ENCODE measurements at places on chromosomes 2 and 18. TPM values are rescaled to one million over a fixed set of nuclear protein-coding genes. Genes with fewer than 3 reads are reported as not detected.

- no peak for DNase-seq
- no peaks in the 10 kb centered on the region for H3K36me3 ChIP-seq
- no peak overlapping the region for H3K4me3 ChIP-seq
- H3K27me3 ChIP-seq, result no peaks in the 10 kb centered on the region
These were observed 672.5 kb downstream of the MBD2 start for GRCh38 chr18:53551868-53552426.

The OSR1 gene
- not detected for total RNA-seq

The UGT1A5 gene
- not detected for total RNA-seq

The ACOXL gene
- not detected for total RNA-seq

DNA sequence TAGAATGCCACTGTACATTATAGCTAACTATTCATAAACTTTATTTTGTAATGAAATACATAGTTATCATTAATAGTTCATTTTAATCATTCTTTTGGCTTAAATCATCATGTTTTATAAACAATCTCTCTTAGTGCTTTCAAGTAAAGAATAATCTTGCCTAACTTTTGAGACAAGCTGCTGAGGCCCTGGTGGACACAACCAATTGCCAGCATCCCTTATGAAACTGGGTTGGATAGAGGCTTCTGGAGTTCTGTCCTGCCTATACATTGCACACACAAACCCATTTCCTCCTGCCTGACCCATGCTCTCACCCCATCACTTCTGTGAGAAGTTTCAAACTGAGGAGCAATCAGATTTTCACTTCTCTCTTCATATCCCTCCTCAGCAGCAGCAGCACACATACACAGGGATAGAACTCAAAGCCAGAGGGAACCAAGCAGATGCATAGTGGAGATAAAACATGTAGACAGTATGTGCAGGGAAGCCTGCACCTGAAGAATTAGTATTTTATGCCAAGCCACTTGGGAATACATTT, 450.0 kb upstream of the SLC14A2 start:
- no peaks in the 10 kb centered on the region for H3K27me3 ChIP-seq
- H3K36me3 ChIP-seq, result no peaks in the 10 kb centered on the region
- DNase-seq, result no peak
- no peak overlapping the region for H3K27ac ChIP-seq
- no peak overlapping the region for H3K4me3 ChIP-seq

GRCh38 chr2:163934131-163934530, 198.3 kb upstream of the FIGN start:
- no peak overlapping the region for H3K4me3 ChIP-seq
- H3K27ac ChIP-seq, result no peak overlapping the region
- H3K36me3 ChIP-seq, result no peaks in the 10 kb centered on the region
- no peak for DNase-seq
- H3K4me1 ChIP-seq, result no peaks in the 10 kb centered on the region

GRCh38 chr2:239146741-239147181, 254.1 kb downstream of the HDAC4 start:
- peaks cover 67% of the 10 kb centered on the region for H3K36me3 ChIP-seq
- no peak overlapping the region for H3K27ac ChIP-seq
- DNase-seq, result no peak
- H3K4me1 ChIP-seq, result peaks cover 5% of the 10 kb centered on the region
- no peak overlapping the region for H3K4me3 ChIP-seq
- H3K27me3 ChIP-seq, result no peaks in the 10 kb centered on the region

DNA sequence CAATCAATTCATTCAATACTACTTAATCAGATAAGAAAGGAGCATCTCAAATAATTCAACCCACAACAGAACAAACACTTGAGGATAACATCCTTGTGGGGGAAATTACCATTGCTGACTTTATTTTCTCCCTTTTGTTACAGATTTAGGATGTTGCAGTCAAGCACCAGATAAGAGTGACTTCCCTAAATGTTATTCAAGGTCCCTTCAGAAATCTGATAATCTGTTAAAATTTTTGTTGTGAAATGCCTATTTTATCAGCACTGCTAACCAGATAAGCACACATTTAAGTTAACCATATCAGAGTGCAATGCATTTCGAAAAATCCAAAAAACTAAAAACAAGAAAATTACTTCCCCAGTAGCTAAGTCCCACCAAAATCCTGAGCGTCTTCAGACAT, 33.5 kb downstream of the SUMO1 start:
- H3K27me3 ChIP-seq, result no peaks in the 10 kb centered on the region
- no peak overlapping the region for H3K4me3 ChIP-seq
- no peak overlapping the region for H3K27ac ChIP-seq
- no peaks in the 10 kb centered on the region for H3K4me1 ChIP-seq
- no peak for DNase-seq
- H3K36me3 ChIP-seq, result peaks cover 33% of the 10 kb centered on the region

DNA sequence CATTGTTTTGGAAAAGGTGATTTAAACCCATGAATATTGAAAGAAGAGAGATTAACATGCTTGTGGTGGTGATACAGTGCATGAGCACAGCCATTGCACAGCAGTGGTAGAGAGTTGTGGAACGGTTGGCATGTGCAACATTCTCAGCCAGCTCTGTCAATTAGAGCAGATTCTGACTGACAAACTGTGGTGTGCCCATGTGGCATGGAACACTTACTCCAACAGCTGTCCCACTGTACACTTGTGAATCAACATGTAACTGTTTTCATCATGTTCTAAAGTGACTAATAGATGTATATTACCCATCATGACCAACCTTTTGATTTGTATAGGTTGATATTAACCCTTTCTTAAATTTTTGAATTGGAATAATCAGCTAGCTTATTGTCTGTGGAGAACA, 55.6 kb downstream of the PKP4 start:
- H3K27ac ChIP-seq, result no peak overlapping the region
- no peaks in the 10 kb centered on the region for H3K36me3 ChIP-seq
- no peaks in the 10 kb centered on the region for H3K27me3 ChIP-seq
- H3K4me3 ChIP-seq, result no peak overlapping the region

DNA sequence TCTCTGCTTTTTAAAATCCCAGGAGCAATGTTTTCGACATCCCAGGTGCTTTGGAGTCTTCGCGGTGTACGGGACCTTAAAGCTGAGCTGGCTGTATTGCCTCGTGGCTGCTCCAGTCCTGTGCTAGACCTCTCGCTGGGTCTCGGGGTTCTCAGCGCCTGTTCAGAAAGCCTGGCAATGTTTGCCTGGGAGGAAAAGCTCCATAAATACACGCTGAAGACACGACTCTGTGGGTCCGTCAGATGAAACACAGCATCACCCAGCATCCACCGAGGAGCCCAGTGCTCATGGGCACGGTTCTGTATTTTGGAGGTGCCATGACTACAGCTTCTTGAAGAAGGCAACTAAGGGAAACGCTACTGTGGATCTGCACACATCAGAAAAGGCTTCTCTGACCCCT, 21.6 kb downstream of the MBP start:
- no peaks in the 10 kb centered on the region for H3K27me3 ChIP-seq
- DNase-seq, result no peak
- peak overlapping the region; percentile 49 for H3K27ac ChIP-seq
- H3K4me3 ChIP-seq, result no peak overlapping the region
- peaks cover 42% of the 10 kb centered on the region for H3K36me3 ChIP-seq
- peaks cover 60% of the 10 kb centered on the region for H3K4me1 ChIP-seq

GRCh38 chr2:217992061-217992460, 10.7 kb downstream of the TNS1 start:
- H3K27me3 ChIP-seq, result no peaks in the 10 kb centered on the region
- H3K36me3 ChIP-seq, result no peaks in the 10 kb centered on the region

GRCh38 chr2:72982781-72983499, 65.6 kb downstream of the EMX1 start:
- DNase-seq, result no peak
- no peak overlapping the region for H3K4me3 ChIP-seq
- H3K27me3 ChIP-seq, result no peaks in the 10 kb centered on the region
- H3K4me1 ChIP-seq, result no peaks in the 10 kb centered on the region
- no peak overlapping the region for H3K27ac ChIP-seq

- H3K36me3 ChIP-seq, result no peaks in the 10 kb centered on the region
- H3K4me3 ChIP-seq, result no peak overlapping the region
- no peaks in the 10 kb centered on the region for H3K27me3 ChIP-seq
- no peak overlapping the region for H3K27ac ChIP-seq
- no peaks in the 10 kb centered on the region for H3K4me1 ChIP-seq
These were observed 477.3 kb downstream of the MBD2 start for GRCh38 chr18:53747210-53747609.

The TMEM169 gene
- 4.6 TPM for total RNA-seq

The TXNDC2 gene
- total RNA-seq, result not detected

DNA sequence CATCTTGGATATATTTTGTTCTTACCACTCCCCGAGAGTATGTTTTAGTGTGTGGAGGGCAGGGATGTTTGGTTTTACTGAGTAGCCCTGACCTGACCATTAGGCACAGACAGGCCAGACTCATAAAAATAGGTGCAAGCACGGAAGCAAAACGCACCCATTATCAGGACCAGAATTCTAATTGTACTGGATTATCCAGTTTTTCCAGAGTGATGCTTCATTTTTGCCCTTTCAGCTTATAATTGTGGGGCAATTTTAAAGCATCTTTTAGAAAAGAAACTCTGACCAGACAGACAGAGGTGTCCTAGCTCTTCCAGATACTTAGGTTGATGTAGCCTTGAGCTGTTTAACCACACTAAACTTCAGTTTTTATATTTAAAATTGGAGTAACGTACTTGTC, 4.4 kb downstream of the NCOA1 start:
- no peak overlapping the region for H3K4me3 ChIP-seq
- no peaks in the 10 kb centered on the region for H3K36me3 ChIP-seq
- peaks cover 31% of the 10 kb centered on the region for H3K4me1 ChIP-seq
- no peak for DNase-seq
- no peak overlapping the region for H3K27ac ChIP-seq

The TM4SF20 gene
- total RNA-seq, result not detected

DNA sequence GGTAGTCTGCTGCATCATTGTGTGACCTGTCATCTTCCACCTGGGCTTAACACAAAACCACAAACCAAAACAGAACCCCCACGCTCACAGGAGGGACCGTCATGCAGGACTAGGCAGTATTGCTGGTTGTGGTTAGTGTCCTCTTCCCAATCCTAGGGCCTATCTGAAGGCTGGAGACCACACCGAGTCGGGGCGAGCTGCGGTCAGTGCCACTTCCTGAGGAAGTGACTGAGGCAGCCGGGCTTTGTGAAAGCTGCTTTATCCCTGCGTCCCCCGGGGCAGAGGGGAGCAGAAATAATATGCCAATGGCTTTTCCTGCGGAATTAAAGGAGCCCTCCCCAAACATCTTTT, 22.9 kb downstream of the ZNF532 start:
- H3K27ac ChIP-seq, result no peak overlapping the region
- H3K4me1 ChIP-seq, result peaks cover 6% of the 10 kb centered on the region
- H3K27me3 ChIP-seq, result no peaks in the 10 kb centered on the region
- no peaks in the 10 kb centered on the region for H3K36me3 ChIP-seq
- DNase-seq, result no peak

GRCh38 chr2:202519453-202519852, 115.3 kb upstream of the FAM117B start:
- H3K27me3 ChIP-seq, result no peaks in the 10 kb centered on the region
- H3K4me3 ChIP-seq, result no peak overlapping the region
- H3K36me3 ChIP-seq, result peaks cover 22% of the 10 kb centered on the region
- no peaks in the 10 kb centered on the region for H3K4me1 ChIP-seq

The RAB6C gene
- not detected for total RNA-seq

- H3K4me1 ChIP-seq, result no peaks in the 10 kb centered on the region
- H3K36me3 ChIP-seq, result peaks cover 5% of the 10 kb centered on the region
- H3K27me3 ChIP-seq, result no peaks in the 10 kb centered on the region
- no peak overlapping the region for H3K4me3 ChIP-seq
- H3K27ac ChIP-seq, result no peak overlapping the region
These were observed 205.1 kb upstream of the SMAD7 start for GRCh38 chr18:49155857-49156256.

- no peak overlapping the region for H3K27ac ChIP-seq
- H3K36me3 ChIP-seq, result peaks cover 18% of the 10 kb centered on the region
- no peaks in the 10 kb centered on the region for H3K27me3 ChIP-seq
- no peaks in the 10 kb centered on the region for H3K4me1 ChIP-seq
These were observed 21.1 kb downstream of the GPR45 start for GRCh38 chr2:105262651-105263091.

DNA sequence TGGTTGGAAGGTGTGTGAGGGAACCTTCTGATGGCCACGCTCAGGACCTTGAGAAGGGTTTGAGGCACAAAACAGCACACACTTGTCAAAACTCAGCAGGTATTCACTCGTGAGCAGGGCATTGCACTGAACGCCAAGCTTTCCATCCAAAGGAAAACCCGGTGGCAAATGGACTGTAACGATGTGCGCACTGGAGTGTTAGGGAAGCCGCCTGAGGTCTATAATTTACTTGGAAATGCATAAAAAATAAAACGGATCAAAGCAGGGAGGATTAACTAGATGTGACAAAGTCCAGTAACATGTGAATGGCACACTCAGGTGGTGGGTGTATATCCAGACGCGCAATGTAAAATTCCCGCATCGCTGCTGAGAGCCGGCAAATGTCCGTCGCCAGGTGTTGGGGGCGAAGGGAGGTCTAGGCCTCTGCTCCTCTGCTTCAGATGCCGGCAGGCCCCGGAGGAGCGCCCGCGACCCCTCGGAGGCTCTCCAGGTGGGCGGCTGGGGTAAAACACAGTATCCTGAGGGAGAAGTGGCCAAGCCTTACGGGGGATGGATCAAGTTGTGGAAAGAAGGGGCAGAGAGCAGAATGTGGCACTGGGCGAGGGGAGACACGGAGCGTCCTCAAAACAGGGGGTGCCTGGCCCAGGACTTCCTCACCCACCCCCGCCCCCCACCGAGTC, 15.3 kb downstream of the HES6 start:
- H3K4me1 ChIP-seq, result no peaks in the 10 kb centered on the region
- H3K27ac ChIP-seq, result no peak overlapping the region
- no peaks in the 10 kb centered on the region for H3K36me3 ChIP-seq
- DNase-seq, result no peak

DNA sequence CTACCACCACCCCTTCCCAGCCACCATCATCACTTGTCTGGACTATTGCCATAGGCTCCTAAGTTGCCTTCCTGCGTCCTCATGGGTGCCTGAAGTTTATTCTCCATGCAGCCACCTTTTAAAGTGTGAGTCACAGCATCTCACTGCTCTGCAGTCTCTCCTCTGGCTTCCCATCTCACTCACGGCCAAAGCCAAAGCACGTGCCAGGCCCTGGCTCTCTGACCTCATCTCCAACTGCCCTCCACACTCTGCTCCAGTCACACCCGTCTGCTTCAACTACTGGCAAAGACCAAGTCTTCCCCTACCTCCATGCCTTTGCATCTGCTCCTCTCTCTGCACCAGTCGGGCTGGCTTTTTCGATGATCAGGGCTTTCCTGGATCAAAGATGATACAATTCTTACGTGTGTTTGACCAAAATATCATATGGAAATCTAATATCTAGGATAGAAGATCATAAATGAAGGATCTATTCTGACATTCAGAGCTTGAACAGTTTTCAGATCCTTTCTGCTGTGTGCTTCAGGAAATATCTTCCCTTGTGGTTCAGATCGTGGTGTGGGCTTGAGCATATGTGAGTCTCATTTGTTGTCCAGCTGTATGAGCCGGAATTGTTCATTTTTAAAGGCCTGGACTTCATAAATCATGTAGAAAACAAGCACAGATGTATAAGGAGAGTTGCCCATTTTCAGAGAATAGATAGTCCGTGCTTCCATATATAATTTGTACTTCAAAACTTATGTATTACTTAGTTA, 175.6 kb downstream of the PRKCE start:
- no peak for DNase-seq
- no peaks in the 10 kb centered on the region for H3K4me1 ChIP-seq
- no peaks in the 10 kb centered on the region for H3K36me3 ChIP-seq
- H3K4me3 ChIP-seq, result no peak overlapping the region
- no peaks in the 10 kb centered on the region for H3K27me3 ChIP-seq
- H3K27ac ChIP-seq, result no peak overlapping the region

The CD8B2 gene
- not detected for total RNA-seq

- no peak overlapping the region for H3K4me3 ChIP-seq
- H3K36me3 ChIP-seq, result no peaks in the 10 kb centered on the region
- H3K27me3 ChIP-seq, result no peaks in the 10 kb centered on the region
- DNase-seq, result no peak
- H3K27ac ChIP-seq, result no peak overlapping the region
These were observed 97.3 kb upstream of the ST6GAL2 start for GRCh38 chr2:106983305-106983704.

The NEMP2 gene
- total RNA-seq, result 10.7 TPM
